ENCODE measurements at places on chromosomes 2 and 18.

DNA sequence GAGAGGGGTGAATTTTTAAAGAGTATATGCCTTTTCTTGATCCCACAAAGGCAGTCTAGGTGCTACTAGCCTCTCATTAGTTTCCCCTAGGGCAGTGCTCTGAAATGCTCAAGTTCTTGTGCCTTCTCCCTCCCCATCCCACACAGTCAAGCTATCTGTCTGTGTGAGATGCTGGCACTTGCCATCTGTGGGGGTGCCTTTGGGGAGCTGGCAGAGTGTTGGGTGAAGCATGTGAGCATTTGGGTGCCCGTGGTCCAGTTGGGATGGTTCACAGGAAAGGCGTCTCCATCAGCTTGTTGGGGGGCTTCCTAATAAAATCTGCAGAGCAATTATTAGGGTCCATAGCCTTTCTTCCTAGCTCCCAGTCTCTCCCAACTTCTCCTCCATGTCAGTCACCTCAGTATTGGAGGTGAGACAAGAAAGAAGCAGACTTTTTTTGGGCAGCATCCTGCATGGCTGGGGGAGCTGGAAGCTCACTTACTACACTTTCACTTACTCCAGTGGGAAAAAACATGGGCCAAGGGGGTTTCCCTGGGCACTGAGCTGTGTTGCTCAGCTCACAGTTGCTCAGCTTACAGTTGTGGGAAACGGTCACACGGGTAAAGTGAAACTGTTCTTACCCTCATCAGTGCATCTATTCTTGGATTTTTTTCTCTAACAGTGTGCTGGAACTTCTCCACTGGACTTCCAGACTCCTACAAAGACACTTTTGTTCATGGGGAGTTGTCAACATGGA is 29.3 kb downstream of the COLEC11 start:
- DNase-seq: no peak

DNA sequence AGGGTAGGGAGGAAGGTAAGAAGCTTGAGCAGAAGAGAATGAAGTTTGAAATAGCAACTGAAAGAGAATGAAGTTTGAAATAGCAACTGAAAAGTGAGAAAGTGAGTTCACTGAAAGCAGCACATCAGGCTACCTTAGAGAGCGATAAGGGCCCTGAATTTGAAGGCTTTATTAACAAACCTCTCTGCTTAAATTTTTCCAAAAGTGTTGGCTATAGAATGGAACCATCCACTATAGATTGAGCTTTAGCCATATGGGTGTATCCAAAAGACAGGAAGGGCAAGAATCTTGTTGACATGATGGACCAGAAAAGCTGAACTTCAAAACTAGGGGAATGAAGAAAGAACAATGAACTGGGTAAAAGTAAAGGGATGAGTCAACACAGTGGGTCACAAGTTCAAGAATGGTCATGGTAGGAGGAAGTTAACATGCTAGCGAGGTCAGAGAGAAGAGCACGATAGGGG is 122.5 kb downstream of the ASXL3 start:
- no peak for DNase-seq

GRCh38 chr18:51498085-51498855 is 300.8 kb upstream of the MEX3C start:
- no peak for DNase-seq

DNA sequence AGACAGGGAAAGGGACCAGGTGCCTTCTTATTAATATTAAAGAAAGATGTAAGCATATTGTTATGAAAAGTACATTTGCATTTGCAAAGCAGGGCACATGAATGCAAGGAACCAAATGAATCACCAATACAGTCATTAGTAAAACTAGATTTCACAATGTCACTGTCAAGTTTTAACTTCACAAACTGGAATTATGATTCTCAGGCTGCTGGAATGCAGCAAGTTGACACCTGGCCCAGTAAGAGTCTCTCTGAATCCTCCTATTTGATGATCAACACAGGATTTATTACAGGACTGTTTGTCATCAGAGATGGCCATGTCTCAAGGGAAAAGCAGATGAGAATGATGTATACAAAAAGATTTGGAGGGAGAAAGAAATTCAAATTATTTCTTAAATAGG is 72.9 kb upstream of the STK39 start:
- no peak for DNase-seq

DNA sequence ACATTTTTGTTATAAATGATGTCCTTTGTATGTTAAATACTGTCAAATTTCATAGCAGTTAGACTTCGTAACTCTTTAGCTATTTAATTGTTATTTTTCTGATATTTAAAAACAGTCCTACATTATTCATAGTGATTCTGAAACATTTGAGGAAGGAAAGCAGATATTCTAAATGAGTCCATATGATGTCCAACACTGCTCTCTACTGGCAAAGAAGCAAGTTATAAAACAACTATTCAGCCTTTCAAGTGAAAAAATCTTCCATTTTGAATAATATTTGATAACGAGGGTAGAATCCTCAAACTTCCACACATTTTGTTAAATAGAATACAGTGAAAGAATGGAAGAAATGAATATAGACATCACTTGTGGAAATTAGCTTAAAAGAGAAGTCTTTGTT is 220.8 kb downstream of the GULP1 start:
- no peak for DNase-seq

DNA sequence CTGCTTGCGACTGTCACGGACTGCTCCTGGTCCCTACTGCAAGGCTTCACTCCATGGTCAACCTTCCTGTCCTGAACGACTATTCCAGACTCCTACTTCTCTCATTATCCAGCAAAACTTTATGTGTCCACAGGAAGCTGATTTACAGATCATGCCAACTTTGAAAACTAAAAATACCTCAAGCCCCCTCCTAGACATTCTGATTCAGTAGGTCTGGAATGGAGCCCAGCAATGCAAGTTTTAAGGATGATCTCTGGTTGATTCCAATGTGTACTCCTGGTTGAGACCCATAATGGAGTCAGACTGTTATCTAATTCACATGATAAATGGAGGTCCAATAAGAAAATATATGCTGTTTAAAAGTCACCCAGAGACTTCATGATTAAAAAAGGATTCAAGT is 13.1 kb upstream of the LRATD1 start:
- DNase-seq: no peak
